ENCODE measurements at places on chromosomes 1 and 21. TPM values are rescaled to one million over a fixed set of nuclear protein-coding genes. Genes with fewer than 3 reads are reported as not detected.

SIM2 gene
- polyA plus RNA-seq = 3.8 TPM

ZNF648 gene
- polyA plus RNA-seq = 0.06 TPM

SAMSN1 gene
- polyA plus RNA-seq = 2.7 TPM

ACTN2 gene
- 316 TPM for polyA plus RNA-seq

WRAP73 gene
- 11.7 TPM for polyA plus RNA-seq

MAP3K21 gene
- 0.21 TPM for polyA plus RNA-seq

HDAC1 gene
- polyA plus RNA-seq = 41.0 TPM

EFNA4 gene
- 5.7 TPM for polyA plus RNA-seq

GRIK1 gene
- not detected for polyA plus RNA-seq

ST6GALNAC3 gene
- 8.5 TPM for polyA plus RNA-seq

SLC35F3 gene
- 0.52 TPM for polyA plus RNA-seq

EPS8L3 gene
- 0.28 TPM for polyA plus RNA-seq

GBP2 gene
- 8.5 TPM for polyA plus RNA-seq

C1QB gene
- 25.1 TPM for polyA plus RNA-seq

Measured in muscle of arm (tissue), 14 donors.